Activated T-cell treated with anti-CD3 and anti-CD28 coated beads, Interleukin-2, amount 50 U/mL, for 1 hour (primary cell): ENCODE measurements at places on chromosomes 13 and 19.

DNA sequence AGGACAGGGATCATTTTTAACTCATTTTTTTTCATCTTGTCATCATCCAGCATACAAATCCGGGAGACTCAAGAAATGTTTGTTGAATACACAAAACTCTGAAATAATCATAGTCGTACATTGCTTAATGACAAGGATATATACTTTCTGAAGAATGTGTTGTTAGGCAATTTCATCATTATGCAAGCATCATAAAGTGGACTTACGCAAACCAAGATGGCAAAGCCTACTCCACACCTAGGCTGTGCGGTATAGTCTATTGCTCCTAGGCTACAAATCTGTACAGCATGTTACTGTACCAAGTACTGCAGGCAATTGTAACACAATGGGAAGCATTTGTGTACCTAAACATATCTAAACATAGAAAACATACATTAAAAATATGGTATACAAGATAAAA, 264.1 kb downstream of the TSHZ3 start:
- no peak for DNase-seq

DNA sequence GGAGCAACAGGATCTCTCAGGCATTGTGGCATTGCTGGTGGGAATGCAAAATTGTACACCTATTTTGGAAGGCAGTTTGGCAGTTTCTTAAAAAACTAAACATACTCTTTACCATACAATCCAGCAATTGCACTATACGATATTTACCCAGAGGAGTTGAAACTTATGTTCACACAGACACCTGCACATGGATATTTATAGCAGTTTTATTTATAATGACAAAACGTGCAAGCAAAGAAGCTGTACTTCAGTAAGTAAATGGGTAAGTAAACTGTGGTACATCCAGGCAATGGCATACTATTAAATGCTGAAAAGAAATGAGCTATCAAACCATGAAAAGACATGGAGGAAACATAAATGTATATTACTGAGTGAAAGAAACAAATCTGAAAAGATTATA, 71.6 kb upstream of the UBAC2 start:
- DNase-seq: no peak

DNA sequence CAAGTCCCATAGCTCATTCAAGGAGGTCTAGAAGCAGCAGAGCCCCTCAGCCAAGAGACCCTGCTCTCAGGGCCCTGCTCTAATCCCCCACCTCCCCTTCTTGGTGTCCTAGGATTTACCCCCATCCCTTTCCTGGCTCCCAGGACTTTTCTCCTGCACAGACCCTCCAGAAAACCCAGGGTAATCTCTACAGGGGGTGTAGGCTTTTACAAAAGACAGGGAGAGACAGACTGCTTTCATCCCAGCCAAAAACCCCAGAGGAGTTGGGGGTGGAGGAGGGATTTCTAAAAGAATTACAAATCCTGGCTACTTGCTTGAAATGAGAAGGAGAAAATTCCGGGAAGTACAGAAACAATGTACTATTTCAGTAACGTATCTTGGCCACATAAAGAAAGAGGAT, 133.3 kb downstream of the TNFSF13B start:
- DNase-seq: no peak

DNA sequence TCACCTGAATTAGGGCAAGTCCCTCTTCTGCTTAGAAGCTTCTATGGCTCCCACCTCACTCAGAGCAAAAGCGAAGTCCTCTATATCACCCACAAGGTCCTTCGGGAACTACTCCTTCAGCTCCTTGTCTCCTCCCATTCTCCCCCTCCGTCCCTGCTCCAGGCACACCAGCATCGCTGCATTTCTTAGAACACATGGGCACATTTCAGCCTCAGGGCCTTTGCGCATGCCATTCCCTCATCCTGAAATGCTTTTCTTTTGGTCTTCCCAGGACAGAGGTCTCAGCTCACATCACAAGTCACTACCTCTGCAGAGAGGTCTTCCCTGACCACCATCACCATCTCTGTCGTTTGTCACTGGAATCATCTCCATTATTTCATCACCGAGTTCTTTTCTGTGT, 4.0 kb downstream of the S1PR5 start:
- no peak for DNase-seq

GRCh38 chr19:7661744-7662538, 6.9 kb upstream of the RETN start:
- DNase-seq: no peak

- no peak for DNase-seq
These were observed 240.6 kb downstream of the KCTD12 start for GRCh38 chr13:76645632-76646031.

GRCh38 chr13:50580684-50581305, 262.7 kb downstream of the DLEU7 start:
- DNase-seq: no peak
